RWPE1 (cell line): ENCODE measurements at places on chromosomes 11 and 22.

DNA sequence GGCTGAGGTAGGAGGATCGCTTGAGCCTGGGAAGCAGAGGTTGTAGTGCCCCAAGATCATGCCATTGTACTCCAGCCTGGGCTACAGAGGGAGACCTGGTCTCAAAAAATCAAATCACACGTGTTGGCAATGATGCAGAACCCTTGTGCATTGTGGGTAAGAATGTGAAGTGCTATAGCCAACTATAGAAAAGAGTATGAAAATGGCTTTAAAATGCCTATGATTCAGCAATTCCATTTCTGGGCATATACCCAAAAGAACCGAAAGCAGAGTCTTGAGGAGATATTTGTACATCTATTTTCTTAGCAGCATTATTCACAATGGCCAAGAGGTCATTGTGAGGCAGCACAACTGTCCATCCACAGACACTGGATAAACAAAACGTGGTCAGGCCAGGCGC, 2.6 kb upstream of the FADS3 start:
- DNase-seq = no peak

DNA sequence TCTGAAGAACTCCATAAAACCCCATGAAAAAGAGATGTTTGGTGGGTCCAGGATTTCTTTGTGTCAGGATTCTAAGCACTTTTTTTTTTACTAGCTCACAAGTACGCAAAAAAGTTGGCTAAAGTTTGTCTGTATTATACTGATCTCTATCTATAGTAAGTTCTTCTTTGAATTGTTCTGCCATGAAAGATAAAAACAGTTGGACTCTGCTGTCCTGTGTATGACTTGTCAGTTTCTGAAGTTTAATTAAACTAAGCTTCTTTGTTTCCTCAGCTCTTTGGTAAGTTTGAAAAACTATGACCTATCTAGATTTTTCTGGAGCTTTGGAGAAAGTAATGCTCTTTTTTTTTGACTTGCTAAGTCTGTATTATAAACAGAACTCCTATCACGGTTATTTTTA, 812.2 kb upstream of the LUZP2 start:
- DNase-seq = no peak

- peak; percentile 67 for DNase-seq
Observed at GRCh38 chr22:43127166-43127908, 15.9 kb downstream of the MCAT start.

DNA sequence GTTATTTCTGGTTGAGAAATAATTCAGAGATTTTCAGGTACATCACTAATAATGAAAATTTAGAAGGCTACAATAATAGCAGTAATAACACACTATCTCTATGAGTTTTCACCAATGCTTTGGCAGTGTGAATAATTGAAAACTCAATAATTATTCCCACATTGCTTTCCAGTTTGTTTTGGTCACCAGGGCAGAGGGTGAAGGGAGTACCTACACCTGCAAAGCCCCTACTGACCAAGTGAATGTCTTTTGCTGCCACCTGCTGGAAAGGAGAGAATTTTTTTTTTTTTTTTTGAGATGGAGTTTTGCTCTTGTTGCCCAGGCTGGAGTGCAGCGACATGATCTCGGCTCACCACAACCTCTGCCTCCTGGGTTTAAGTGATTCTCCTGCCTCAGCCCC, 3.2 kb downstream of the NELL1 start:
- no peak for DNase-seq

DNA sequence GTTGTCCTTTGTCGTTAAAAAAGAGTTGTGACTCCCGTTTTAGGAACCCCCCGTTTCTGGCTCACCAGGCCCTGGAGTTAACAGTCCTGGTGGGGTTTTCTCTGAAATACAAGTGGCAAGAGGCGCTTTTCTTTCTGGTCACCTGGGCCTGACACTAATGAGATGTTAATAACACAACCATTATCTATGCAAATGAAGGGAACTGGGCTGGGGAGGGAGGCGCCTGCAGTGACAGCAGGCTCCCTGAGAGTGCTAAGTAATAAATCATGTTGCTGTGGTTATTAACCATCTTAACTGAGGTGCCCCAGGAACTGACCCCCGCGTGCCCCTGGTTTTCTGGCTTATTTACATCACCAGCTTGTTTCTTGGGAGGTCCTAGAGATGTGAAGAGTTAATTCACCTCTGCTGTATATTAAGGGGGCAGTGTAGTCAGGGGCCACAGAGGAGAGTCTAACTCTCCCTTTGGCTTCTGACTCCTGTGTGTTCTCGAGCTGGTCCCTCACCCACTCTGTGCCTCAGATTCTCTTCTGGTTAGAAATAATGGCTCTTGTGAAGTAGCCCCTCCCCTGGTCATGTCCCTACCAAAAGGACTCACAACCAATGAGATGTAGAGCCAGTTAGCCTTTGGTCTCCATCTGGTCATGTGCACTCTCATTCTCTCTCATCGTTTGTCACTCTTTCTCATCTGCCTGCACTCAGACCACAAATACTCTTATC, 276.6 kb upstream of the CADM1 start:
- no peak for DNase-seq

- no peak for DNase-seq
Observed at GRCh38 chr11:36311926-36312595, 16.0 kb downstream of the PRR5L start.

- DNase-seq = no peak
Observed at GRCh38 chr11:7430496-7430895, 54.8 kb upstream of the OLFML1 start.

- no peak for DNase-seq
Observed at GRCh38 chr22:46851941-46852340, 89.5 kb downstream of the TBC1D22A start.

GRCh38 chr11:64787526-64788320, 9.4 kb upstream of the SF1 start:
- DNase-seq = peak; percentile 42

- DNase-seq = no peak
Observed at GRCh38 chr11:87039371-87039770, 1.6 kb downstream of the TMEM135 start.

DNA sequence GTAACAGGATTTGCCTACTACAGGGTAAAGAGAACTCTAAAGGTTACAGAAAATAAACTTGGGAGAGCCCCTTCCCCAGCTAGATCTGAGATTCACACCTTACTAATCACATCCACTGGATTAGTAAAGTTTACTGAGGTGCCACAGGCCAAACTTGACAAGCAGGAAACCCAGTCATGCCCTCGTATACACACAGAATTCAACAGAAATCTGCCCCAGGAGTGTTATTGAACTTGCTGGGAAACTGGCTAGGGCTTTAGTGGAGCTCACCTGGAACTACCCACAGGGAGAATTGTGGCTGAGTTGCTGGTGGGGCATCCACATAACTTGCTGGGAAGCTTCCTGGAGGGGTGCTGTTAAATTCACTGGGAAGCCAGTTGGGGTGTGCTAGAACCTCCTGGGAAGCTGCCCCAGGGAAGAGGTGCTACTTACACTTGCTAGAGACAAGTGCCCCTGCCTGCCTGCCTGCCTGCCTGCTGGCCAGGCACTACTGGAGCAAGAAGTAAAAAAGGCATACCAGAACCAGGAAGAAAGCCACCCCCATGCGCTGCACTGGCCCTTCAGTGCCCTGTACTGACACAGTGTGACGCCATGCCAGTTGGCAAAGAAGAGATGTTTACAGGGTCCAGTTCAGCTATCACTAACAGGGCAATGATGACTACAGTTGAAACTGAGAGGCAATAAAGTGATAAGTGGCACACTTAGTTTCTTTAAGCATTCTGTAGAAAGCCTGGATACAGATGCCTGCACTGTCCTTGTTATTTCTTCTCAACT, 106.5 kb downstream of the ALX4 start:
- DNase-seq = no peak

DNA sequence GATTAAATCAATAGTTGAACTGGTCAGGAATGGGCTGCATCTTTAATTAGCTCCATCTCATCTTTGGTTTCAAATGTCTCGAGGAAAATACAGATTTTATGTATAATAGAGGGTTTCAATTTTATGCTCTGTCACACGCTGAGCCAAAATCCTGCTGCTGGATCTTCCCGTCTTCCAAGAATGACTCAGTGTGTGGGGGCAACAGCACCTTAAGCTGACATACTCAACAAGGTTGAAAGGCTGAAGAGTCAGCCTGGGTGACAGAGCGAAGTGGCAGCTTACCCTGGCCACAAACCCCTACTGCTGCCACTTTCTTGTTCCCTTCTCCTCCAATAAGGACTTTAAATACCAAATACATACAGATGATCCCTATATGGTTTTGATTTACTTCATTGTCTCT, 9.0 kb upstream of the PCF11 start:
- no peak for DNase-seq

- DNase-seq = no peak
Observed at GRCh38 chr11:69366591-69366990, 72.6 kb downstream of the MYEOV start.

GRCh38 chr22:36134182-36134581, 26.4 kb downstream of the APOL3 start:
- no peak for DNase-seq

GRCh38 chr22:38448945-38449745, 5.9 kb downstream of the KCNJ4 start:
- no peak for DNase-seq

GRCh38 chr22:24878969-24879368, 67.5 kb downstream of the LHFPL7 start:
- no peak for DNase-seq

DNA sequence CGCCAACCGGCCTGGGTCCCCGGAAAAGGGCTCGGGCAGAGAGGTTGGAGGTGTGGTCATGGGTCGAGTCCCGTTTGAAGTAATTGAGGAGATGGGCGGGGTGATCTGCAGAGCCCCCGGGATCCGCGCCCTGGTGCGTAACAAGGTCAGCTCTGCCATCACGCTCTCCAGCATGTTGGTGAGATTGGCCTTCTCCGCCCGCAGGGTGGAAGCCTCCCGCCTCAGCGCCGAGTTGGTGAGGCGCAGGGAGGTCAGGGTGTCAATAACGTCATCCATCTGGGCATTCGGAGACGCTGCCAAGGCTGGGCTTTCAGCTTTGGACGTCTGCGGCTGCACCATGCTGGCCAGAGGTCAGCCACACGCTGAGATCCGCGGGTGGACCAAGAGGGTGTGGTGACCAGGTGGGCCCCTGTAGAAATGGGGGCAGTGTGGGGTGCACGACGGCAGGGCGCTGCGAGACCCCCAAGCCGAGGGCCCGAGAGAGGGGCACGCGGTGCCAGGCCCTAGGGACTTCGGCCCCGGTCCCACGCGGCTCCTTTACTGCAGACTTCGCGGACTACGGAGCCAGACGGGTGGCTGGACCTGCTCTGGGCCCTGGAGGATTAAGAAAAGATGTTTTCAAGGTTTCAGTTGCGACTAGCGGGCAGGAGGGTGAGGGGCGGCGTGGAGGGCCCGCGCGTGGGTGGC, 672 bp downstream of the RTL6 start:
- DNase-seq = peak; percentile 8

DNA sequence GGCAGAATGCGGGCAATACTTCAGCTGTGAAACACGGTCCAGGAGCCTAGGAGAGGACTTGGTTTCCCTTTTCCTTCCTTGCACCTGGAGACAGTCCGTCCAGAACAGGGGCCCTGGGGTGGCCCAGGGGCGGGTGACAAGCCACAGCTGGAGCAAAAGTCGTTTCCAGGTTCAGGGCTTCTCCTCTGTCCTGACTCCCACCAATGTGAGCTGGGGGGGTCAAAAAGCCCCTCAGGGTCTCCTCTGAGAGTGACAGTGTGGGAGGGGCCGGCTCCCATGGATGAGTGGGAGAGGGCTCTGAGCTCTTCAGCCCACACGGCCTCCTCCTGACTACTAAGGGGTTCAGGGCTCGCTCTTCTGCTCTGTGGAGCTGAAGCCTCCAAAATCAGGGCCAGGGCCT, 20.1 kb upstream of the ARFGAP3 start:
- DNase-seq = no peak

DNA sequence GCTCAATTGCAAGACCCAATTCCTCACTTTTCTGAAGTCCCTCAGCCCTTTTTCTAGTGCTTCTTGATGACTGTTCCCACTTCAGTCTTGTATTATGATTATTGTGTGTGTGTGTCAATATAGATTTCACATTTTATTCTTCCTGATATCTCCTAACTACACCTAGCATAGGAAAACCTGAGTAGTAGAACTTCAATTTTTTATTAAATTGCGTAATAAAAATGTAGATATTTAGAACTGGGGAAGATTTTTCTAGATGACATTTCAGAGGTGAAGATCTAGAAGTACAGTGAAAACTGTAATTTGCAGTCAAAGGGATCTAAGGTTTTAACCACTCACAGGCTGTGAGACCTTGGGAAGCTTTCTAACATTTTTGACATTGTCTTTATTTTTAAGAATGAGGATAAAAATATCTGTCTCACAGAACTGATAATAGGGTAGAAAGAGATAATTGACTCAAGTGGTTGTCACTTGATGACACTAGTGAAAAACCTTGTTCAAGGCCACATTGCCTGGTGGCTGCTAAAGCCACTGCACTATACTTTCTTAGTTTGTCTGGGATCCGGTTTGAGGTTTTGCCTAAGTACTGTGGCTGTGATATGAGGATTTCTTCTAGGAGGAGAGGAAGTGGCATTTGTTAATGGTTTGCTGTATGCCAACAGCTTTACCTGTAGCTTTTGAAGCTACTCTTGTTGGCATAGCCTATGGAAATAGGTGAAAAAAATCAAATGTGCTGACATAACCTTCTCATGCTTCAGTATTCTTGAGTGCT, 32.2 kb upstream of the SESN3 start:
- DNase-seq = no peak

DNA sequence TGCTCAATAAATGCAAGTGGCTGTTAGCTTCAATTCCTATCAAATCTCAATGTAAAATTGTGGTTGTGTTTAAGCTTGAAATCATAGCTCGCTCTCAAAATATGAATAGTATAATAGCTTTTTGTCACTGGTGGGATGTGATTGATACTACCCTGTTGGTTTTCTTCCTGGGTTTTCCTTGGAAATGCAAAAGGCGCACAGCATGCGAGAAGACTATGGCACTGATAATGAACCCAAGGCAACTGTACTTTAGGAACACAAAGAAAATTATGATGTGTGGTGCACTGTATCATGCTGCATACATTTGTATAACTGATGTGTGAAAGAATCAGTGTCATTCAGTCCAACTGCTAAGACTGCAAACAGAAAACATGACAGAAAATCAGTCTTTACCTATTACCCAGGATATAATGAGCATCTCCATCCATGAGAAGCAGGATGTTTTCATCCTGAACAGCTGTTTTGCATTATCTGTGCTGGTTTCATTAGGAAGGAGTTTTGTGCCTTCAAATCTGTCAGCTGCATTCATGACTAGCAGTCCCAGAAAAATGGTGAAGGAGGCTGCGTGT, 101.2 kb downstream of the TRPC6 start:
- no peak for DNase-seq

DNA sequence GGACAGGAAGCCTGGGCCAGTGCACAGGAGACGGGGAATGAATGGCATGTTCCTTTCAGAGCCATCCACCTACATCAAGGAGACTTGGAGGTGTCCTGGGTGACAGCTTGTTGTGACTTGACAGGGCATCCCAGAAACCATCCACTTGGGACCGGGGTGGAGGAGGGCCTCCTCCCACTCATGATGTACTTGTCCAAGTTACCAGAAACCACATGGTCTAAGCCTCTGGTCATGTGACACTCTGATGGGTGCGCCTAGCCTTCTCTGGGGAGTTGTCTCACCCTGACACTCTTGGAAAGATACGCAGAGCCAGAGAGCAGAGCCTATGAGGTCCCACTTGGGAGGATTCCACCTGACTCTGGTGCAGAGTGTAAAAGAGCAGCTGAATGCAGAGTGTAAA, 21.6 kb upstream of the FXYD6 start:
- DNase-seq = no peak
